Stimulated activated CD4-positive, alpha-beta T cell treated with anti-CD3 and anti-CD28 coated beads, Interleukin-12 subunit alpha, Interleukin-12 subunit beta, amount 100 ng/mL, for 48 hours (primary cell): ENCODE measurements at places on chromosomes 12 and 14.

- DNase-seq, result no peak
These were observed 166.7 kb upstream of the PARP11 start for GRCh38 chr12:4039931-4040330.

- no peak for DNase-seq
These were observed 11.9 kb downstream of the GLTP start for GRCh38 chr12:109868182-109869051.

GRCh38 chr14:104601786-104602185 lies 2.8 kb downstream of the TMEM179 start:
- no peak for DNase-seq

GRCh38 chr12:107912421-107913004 lies 138.0 kb downstream of the ASCL4 start:
- peak; percentile 33 for DNase-seq

- no peak for DNase-seq
These were observed 492.0 kb downstream of the NELL2 start for GRCh38 chr12:44384136-44384535.

GRCh38 chr12:122206976-122207375 lies 3.5 kb downstream of the B3GNT4 start:
- DNase-seq, result no peak

GRCh38 chr12:25101092-25101445 lies 93.9 kb downstream of the DNAI7 start:
- no peak for DNase-seq

DNA sequence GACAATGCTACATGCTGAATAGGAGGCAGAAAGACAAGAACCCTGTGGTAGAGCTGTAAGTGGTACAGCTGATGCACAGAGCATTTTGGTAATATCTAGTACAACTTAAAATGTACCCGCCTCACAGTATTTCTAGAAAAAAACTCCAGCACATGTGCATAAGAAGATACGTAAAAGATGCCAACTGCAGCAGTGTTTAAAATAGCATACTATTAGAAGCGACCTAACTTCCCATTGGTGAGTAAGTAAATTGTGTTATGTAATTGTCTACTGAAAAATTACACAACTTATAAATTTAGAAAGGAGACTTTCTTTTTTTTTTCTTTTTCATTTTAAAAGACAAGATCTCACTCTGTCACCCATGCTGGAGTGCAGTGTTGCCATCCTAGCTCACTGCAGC lies 114.3 kb upstream of the CAND1 start:
- DNase-seq, result no peak
